ENCODE measurements at places on chromosomes 5 and 9.

- H3K36me3 ChIP-seq, result no peaks in the 10 kb centered on the region
- H3K27me3 ChIP-seq, result no peaks in the 10 kb centered on the region
- no peaks in the 10 kb centered on the region for H3K4me1 ChIP-seq
- DNase-seq, result no peak
- no peak overlapping the region for H3K4me3 ChIP-seq
These were observed 153.5 kb upstream of the SH3GL2 start for GRCh38 chr9:17425384-17425783.

GRCh38 chr9:88775037-88775471 lies 216.2 kb upstream of the S1PR3 start:
- H3K27ac ChIP-seq, result no peak overlapping the region
- H3K4me1 ChIP-seq, result no peaks in the 10 kb centered on the region
- H3K4me3 ChIP-seq, result no peak overlapping the region
- no peaks in the 10 kb centered on the region for H3K27me3 ChIP-seq
- H3K36me3 ChIP-seq, result no peaks in the 10 kb centered on the region
- DNase-seq, result no peak

DNA sequence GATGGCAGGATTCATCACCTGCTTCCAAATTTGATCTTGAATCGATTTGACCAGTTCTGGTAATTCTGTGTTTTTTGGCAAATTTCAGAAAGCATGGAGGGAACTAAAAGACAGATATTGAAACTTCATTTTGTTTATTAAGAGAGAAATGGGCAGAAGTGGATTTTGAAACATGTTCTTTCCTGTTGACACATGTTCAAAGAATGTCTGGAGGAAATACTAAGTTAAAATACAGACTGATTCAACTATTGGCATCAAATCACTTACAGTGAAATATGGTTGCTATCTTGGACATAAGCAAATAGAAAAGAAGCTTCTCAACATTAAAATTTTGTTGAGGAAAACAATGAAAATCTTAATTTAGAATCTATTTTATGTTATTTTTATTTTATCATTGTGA lies 19.3 kb upstream of the GZMK start:
- H3K27ac ChIP-seq, result no peak overlapping the region
- DNase-seq, result no peak
- H3K36me3 ChIP-seq, result no peaks in the 10 kb centered on the region
- H3K4me1 ChIP-seq, result no peaks in the 10 kb centered on the region
- no peak overlapping the region for H3K4me3 ChIP-seq
- H3K27me3 ChIP-seq, result no peaks in the 10 kb centered on the region

DNA sequence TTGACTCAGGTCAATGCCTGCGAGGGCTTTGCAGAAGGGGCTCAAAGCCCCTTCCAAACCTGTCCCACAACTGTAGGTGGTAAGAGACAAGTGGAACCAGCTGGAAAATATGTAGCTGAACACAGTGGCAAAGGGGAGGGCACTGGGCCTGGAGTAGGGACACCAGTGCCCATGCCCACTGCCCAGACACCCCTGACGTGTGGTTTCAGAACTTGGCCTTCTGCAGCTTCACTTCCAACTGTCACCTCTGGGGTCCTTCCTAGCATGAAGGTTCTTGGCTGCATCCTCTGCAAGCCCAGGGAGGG lies 233.1 kb upstream of the IRX1 start:
- H3K4me3 ChIP-seq, result no peak overlapping the region
- no peak for DNase-seq
- no peak overlapping the region for H3K27ac ChIP-seq
- no peaks in the 10 kb centered on the region for H3K27me3 ChIP-seq
- no peaks in the 10 kb centered on the region for H3K4me1 ChIP-seq
- no peaks in the 10 kb centered on the region for H3K36me3 ChIP-seq

- no peaks in the 10 kb centered on the region for H3K36me3 ChIP-seq
- no peak for DNase-seq
- no peaks in the 10 kb centered on the region for H3K27me3 ChIP-seq
- H3K27ac ChIP-seq, result no peak overlapping the region
These were observed 412.7 kb upstream of the BRINP1 start for GRCh38 chr9:119781886-119782285.

DNA sequence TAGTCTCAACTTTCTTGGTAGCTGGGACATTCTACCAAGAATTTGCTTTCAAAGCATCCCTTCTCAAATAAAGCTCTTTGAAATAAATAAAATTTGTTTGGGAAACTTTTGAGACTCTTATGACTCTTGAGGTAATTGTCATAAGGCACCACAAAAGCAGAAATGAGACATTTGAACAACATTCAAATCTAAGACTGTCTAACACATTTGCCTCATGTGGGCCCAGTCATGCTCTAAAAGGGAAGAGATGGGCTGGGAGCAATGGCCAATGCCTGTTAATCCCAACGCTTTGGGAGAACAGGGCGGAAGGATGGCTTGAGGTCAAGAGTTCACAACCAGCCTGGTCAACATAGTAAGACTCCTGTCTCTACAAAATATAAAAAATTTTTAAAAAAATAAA lies 26.4 kb downstream of the SLC31A2 start:
- H3K4me1 ChIP-seq, result no peaks in the 10 kb centered on the region
- DNase-seq, result no peak
- no peaks in the 10 kb centered on the region for H3K27me3 ChIP-seq
- no peak overlapping the region for H3K4me3 ChIP-seq
- H3K27ac ChIP-seq, result no peak overlapping the region
- H3K36me3 ChIP-seq, result peaks cover 80% of the 10 kb centered on the region

GRCh38 chr5:159768243-159768642 lies 148.0 kb upstream of the ADRA1B start:
- H3K27ac ChIP-seq, result no peak overlapping the region
- no peaks in the 10 kb centered on the region for H3K36me3 ChIP-seq
- H3K4me3 ChIP-seq, result no peak overlapping the region

DNA sequence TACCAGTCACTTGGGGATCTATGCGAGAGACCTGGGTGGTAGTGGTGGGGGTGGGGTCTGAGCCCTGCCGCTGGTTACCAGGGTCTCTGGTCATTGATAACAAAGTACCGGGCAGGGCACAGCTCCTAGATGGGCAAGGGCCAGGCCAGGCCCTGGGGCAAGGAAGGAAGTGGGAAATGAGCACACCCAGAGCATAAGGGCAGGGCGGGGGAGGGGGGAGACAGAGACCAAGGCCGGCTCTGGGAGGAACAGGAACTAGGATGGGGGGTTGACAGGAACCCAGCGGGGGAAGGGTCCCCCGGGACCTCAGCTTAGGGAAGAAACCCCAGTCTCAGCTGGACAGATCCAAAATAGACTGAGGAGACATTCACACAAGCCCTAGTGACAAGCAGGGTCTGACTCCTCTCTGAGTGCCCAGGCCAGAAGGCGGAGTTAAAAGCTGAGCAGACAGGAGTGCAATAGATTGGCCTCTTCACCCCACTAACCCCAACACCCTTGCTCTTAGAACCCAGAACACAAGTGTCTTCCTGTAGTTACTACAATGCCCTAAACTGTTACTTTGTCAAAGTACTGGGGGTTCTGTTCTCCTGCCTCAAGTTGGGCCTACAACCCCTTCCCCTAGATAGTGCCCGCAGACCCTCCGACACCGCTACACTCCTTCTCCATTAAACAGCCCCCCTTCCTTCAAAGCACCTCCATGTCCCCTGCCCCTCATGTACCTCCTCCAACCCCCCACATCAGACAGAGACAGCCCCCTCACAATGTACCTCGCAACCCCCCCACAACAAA lies 628 bp downstream of the ATOSB start:
- H3K4me3 ChIP-seq, result peak overlapping the region; percentile 61

DNA sequence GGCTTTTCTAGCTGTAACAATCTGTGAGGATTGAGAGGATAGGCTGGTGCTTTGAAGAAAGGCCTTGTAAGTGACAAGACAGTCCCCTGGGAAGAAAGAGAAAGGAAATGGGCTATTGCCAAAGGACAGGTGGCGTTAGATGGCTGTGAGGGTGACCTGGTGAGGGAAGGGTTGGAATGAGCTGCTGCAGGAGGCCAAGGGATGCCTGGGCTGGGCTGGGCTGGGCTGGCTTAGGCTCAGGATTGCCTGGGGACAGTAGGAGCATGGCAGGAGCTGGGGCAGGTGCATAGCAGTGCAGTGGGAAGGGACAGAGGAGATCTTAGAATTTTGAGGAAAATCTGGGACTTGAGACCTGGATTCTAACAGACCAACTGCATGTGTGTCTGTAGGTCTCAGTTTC lies 9.7 kb upstream of the MYOZ3 start:
- H3K27ac ChIP-seq, result no peak overlapping the region
- H3K27me3 ChIP-seq, result no peaks in the 10 kb centered on the region
- H3K4me1 ChIP-seq, result peaks cover 5% of the 10 kb centered on the region
- DNase-seq, result no peak
- no peak overlapping the region for H3K4me3 ChIP-seq

All from effector memory CD4-positive, alpha-beta T cell (primary cell).